ENCODE measurements at places on chromosomes 4 and X.

GRCh38 chr4:125522588-125522987, 207.8 kb downstream of the FAT4 start:
- no peak for DNase-seq

DNA sequence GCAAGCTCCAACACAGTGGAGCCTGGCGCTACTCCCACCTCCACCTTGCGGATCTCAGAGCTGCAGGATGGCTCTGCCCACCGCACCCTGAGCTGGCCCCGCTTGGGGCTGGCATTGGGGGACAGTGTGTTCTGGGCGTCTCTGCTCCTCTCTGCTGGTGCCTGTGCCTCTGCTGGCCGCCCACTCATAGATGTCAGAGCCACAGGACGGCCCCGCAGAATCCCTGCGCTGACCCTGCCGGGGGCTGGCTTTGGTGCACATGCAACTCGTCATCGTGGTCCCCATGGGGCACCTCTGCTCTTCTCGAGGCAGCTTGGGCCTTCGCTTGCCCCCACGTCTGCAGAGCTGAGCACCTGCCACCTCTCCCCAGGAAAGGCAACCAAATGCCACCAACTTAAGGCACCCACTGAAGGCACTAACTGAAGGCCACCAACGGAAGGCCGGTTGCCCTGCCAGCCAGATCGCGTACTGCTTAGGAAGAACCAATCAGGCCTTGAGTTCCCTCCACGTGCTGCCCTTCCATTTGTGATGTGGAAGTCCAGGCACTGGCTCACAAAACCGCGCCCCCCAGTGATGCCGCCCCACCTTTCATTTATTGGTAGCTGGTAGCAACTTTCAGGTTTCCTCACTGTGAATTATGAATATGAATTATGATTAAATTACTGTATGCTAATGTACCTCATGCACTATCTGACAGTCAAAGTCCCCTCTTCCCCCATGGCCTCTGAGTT, 23.3 kb upstream of the FRG1 start:
- DNase-seq = no peak

DNA sequence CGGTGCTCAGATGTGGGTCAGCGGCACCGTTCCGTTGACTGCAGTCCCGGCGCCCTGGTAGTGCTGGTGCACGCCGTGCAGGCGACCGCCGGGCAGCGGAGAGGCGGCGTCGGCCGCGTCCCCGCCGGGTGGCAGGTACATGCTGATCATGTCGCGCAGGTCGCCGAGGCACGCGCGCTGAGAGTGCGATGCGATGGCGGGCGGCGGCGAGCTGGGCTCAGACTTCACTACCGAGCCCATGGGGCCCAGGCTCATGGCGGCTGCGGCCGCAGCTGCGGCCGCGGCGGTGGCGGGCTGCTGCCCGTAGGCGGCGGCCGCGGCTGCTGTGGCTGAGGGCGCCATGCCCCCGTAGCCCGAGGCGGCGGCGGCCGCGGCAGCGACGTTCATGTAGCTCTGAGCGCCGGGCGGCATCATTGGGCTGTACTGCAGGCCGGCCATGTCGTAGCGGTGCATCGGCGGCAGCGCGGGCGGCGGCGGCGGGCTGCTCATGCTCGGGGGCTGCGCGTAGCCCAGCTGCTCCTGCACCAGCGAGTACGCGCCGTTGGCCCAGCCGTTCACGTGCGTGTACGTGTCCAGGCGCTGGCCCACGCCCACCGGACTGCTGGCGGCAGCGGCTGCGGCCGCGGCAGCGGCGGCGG, 1.0 kb downstream of the SOX3 start:
- no peak for DNase-seq

GRCh38 chrX:13115146-13115855, 70.9 kb upstream of the FAM9C start:
- no peak for DNase-seq

GRCh38 chr4:16278178-16278577, 51.9 kb upstream of the TAPT1 start:
- DNase-seq = no peak

- no peak for DNase-seq
These were observed 43.0 kb upstream of the KCNIP4 start for GRCh38 chr4:21991562-21991961.

- DNase-seq = no peak
These were observed 83.3 kb upstream of the PAQR3 start for GRCh38 chr4:79022529-79022928.

GRCh38 chr4:39571054-39571453, 43.8 kb upstream of the UGDH start:
- no peak for DNase-seq

GRCh38 chr4:39562792-39563191, 35.6 kb upstream of the UGDH start:
- DNase-seq = no peak

- DNase-seq = no peak
These were observed 264.6 kb upstream of the RASGEF1B start for GRCh38 chr4:81736324-81736723.

DNA sequence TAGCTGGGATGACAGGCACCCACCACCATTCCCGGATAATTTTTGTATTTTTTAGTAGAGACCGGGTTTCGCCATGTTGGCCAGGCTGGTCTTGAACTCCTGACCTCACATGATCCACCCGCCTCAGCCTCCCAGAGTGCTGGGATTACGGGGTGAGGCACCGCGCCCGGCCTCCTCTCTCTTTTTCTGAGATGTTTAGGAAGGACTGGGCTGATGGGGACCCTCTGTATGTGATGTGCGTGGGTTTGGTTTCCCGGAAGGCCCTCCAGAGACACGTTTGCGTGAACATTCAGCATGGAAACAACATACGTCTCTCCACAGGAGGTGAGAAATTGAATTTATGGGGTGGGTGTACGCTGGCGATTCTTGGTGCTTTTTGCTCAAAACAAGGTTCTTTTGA, 18.6 kb downstream of the SHOX start:
- no peak for DNase-seq

DNA sequence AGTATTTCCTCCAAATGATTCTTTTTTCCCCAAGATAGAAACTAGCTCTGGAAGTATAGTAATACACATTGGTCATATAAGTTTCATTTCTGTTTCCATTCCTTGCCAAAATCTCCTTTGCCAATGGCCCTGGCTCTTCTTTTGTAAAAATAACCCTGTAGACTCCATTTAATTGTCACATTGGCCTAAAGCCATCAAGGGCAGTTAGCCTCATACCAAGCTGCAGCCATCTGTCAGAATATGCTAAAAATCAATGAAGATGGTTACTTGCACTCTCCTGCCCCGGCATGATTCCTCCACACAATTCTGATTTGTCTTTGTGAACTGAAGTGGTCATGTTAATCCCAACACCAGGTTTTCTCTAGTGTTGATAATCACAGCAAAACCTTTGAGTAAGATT, 380.5 kb downstream of the SH2D1A start:
- no peak for DNase-seq

DNA sequence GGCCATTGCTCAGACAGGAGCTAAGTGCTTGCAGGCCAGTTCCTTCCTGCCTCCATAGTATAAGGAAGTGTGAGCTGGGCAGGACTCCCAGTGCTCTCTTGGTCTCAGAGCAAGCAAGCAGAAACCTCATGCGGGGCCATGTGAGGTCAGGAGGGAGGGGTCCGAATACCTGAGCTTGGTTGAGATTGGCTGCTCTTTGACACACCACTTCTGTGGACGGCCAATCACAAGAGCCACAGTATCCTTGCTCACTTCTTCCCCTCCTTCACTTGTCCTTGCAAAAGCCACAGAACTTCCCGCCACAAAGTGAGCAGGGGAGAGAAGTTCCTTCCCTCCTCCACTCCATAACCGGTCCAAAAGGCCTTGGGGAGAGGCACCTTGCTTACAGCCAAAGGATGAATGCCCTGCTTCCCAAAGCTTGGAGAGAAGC, 56.7 kb downstream of the PRPS1 start:
- peak; percentile 30 for DNase-seq
